ENCODE measurements at places on chromosomes 5 and 9. TPM values are rescaled to one million over a fixed set of nuclear protein-coding genes. Genes with fewer than 3 reads are reported as not detected.

GRCh38 chr5:54663866-54664265 is 146.3 kb downstream of the SNX18 start:
- no peak for DNase-seq

GRCh38 chr5:176775409-176775808 is 35.0 kb upstream of the UNC5A start:
- no peak for DNase-seq

DNA sequence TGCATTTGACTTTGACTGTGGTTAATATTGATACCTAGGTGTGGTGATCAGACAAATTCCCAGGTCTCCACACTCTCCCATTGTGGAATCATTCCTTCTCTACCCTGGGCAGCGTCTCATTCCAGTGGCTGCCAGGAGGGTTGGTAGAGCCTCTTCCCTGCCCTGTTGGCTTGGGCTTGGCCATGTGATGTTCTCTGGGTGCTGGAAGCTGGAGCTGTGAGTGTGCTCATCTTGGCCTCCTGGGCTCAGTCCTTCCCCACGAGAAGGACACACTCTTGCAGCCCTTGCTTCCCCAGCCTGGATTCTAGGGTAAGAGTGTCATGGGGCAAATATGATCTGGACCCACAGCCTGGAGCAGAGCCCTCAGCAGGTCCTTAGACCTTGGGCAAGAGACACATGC is 167.2 kb upstream of the IRX4 start:
- DNase-seq = no peak

GRCh38 chr9:82201196-82201595 is 212.6 kb downstream of the SPATA31D1 start:
- peak; percentile 45 for DNase-seq

GRCh38 chr5:148033134-148033533 is 30.6 kb upstream of the SPINK5 start:
- no peak for DNase-seq

Gene SLC6A7
- polyA plus RNA-seq = 0.17 TPM

Gene FOXD4
- 0.73 TPM for polyA plus RNA-seq

Gene SLIT3
- polyA plus RNA-seq = 57.5 TPM

Gene EPB41L4A
- 32.4 TPM for polyA plus RNA-seq

Gene CDH9
- polyA plus RNA-seq = 8.6 TPM

Measured in renal pelvis (tissue), 12 donors.